ENCODE measurements at places on chromosomes 1 and 21.
A peak's percentile ranks its signal among the peaks of the same experiment; 100 is the strongest.

- DNase-seq, result no peak
Observed at GRCh38 chr21:45551316-45551715, 9.1 kb upstream of the SLC19A1 start.

GRCh38 chr1:94038511-94038910 lies 82.4 kb downstream of the ABCA4 start:
- DNase-seq, result no peak

DNA sequence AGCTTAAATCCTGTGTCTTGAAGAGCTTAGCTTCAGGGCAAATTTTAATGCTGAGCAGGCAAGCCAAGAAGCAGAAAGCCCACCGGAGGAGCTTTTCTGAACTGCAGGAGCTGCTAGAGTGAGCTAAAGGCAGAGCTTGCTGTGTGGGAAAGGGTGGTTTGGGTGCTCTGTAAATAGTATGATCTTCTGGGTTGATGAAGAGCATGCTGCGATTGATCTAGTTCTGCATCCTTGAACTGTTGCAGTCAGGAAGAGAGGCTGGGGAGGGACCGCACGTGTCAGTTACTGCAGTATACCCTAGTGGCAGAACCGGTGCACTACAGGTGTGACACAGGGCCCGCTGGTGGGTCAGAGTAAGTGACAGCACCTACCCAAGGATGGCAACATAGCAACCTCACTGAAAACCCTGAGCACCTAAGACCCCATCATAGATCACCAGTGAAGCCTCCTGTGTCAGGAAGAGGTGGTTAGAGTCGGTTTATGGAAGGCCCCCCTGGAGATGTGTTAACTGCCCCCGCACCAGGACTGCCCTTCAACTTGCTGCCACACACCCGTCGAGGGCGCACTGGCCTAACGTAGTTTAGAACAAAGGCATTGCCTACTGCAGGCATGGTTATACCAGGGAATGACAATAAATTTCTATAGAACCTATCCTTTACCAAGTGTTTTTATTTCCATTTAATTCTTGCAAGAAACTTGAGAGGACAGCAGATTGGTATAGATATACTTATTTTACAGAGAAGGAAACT lies 146.0 kb upstream of the KIAA0040 start:
- DNase-seq, result no peak

- DNase-seq, result no peak
Observed at GRCh38 chr1:59173721-59174120, 123.2 kb upstream of the FGGY start.

- DNase-seq, result no peak
Observed at GRCh38 chr1:185894791-185895190, 160.6 kb downstream of the HMCN1 start.

DNA sequence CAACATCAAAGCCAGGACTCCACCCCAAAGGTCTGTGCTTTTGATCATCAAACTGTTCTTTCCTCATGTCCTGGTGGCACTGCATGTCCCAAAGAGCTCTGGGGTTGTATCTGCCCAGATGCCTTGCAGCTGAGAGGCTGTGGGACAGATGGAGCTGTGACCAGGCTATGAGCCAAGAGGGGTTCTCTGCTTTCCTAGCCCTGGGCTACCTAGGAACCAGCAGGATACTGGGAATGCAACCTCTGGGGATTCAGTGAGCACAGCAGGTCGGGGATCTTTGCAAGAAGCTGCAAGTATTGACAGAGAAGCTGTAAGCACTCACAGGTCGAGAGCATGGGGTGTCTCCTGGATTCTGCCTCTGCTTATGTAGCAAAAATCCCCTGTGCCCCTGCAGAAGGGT lies 186.6 kb downstream of the GRIK3 start:
- DNase-seq, result no peak

DNA sequence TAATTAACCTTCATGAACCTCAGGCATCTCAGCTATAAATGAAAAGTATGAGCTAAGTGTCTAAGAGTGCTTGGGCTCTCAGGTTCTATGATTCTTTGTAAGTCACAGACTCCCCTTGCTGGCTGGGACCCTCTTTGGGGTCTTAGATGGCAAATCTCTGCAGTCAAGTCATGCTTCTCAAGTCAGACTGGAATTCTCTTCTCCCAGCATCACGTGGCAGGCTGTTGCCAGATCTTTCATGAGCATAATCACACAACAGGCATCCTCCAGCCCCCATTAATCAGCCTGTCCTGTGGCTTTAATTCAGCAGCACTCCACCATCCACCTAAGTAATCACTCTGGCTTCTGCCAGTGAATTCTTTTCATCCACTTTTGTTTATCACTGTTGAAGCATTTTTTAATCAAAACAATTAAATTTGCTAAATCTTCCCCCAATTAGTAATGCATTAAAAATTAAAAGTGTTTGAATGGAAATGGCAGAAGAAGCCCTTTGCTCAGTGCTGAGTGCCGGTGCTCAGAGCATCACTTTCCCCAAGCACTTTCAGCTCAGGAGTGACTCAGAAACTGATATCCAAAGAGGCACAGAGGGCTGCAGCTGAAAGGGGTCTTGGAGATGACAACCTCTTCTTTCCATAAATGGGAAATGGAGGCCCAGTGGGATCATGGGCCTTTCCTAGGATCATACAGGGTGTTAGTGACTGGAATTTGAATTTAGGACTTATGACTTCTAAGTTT lies 50.2 kb downstream of the C8A start:
- no peak for DNase-seq

DNA sequence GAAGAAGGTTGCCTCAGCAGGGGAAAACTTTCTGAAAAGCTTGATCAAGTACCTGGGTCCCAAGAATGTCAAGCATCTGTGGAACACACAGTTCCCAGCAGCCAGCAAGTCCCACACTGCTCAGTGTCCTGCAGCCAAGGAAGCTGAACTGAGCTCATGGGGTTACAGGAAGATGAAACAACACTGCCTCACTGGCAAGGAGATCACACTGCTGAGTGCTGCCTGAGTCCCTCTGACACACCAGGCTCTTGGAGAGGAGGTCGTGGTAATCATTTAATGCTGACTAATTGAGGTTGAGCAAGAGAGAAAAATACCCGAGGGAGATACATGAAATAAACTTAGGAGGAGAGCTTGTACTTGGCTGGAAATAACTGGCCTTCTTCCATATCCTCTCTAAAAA lies 75.2 kb downstream of the MPZL1 start:
- DNase-seq, result peak; percentile 80

DNA sequence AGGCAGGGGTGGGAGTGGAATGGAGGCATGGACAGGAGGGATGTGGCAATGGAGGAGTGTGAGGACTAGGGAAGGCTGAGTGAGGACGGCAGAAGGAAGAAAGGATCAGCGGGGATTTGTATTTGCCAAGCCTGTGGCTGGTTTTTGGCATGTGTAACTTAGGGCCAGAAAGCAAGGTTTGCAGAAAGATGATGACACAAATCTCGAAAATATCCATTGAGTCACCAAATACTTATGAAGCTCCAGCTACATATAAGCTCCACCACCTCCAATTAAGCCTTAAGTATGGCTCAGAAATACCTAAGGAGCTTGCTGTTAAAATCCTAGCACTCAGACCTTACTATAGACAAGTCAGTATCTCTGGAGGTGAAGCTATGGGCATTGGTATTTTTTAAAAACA lies 90.1 kb downstream of the OMA1 start:
- DNase-seq, result no peak

GRCh38 chr1:210794445-210794844 lies 339.5 kb downstream of the KCNH1 start:
- no peak for DNase-seq

GRCh38 chr1:202009326-202010179 lies 834 bp upstream of the ELF3 start:
- DNase-seq, result peak; percentile 26
